ENCODE measurements at places on chromosomes 12 and 14.

- DNase-seq = peak; percentile 44
Measured at GRCh38 chr14:33943096-33943883, 7.6 kb downstream of the EGLN3 start.

DNA sequence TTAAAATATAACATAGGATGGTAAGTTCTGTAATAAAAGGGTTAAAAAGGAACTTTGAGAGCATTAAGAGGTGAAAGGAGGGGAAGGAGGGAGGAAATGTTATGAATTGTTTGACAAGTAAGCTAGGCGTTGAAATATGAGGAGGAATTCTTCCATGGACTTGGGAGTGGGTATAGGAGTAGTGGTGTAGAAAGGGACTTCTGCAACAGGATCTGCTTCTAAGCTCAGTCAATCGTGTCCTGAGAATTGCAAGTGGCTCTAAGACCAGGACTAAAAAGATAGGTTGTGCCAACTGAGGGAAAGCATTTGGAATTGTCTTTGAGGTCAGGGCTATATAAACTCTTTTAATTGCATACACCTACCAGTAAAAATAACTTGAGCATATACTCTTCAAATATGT lies 74.1 kb upstream of the SLC38A2 start:
- no peak for DNase-seq

DNA sequence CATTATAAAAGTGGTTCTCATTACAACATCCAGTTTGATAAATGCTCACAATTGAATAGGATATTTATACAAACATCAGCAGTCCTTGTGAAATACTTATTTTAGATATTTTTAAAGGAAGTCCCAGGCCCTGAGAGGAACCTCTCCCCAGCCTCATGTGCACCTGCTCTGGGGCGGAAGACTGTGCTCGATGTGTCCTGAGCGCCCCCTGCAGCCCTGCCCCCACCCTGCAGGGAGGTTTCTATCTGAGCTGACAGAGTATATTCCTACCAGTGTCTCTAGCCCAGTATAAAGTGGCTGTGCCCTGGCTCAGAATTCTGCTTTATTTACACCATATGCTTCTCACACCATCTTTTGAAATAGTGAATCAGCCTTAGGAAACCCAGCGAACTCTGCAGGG lies 1349.1 kb downstream of the TMEM121 start:
- DNase-seq = no peak

- DNase-seq = no peak
Measured at GRCh38 chr14:64442300-64442988, 22.9 kb upstream of the AKAP5 start.

- DNase-seq = no peak
Measured at GRCh38 chr12:68487721-68488309, 122.9 kb upstream of the RAP1B start.
